ENCODE measurements at places on chromosomes 5 and 9. TPM values are rescaled to one million over a fixed set of nuclear protein-coding genes. Genes with fewer than 3 reads are reported as not detected.

GRCh38 chr5:71475788-71476384 lies 20.4 kb downstream of the BDP1 start:
- no peak for DNase-seq

- DNase-seq: no peak
These were observed 117.0 kb downstream of the PIK3R1 start for GRCh38 chr5:68332556-68332955.

DNA sequence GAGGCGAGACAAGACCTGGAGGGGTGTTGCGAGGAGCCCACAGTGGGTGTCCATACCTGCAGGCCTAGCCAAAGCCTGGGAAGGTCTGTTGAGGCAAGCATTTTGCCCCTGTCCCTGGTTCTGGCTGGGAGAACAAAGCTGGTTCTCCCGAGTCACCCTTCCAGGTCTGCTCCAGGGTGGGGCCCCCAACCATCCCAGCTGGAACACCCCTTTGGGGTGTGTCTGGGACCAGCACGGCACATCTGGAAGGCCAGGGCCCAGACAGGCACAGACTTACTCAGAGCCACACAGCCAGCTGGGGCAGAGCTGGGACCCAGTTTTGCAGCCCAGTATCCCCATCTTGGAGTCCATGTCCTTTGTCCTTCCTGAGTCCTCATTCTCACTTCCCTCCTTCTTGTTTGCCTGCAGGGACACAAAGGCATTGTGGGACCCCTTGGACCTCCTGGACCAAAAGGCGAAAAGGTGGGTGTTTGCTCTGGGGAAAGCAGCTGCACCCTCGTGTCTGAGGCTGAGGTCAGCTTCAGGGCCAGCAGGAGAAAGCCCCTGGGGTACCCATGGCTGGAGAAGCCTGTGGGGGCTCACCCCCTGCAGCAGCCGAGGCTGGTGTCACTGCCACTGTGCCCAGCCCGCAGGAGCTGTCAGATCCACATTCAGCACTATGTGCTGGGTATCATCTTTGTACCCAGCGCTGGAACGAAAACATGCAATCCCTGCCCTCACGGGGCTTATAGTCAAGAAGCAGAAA lies 38.4 kb upstream of the ORM1 start:
- DNase-seq: no peak

GRCh38 chr5:116961021-116961420 lies 386.4 kb upstream of the SEMA6A start:
- DNase-seq: no peak

- no peak for DNase-seq
These were observed 307.6 kb downstream of the CTNND2 start for GRCh38 chr5:11596657-11597071.

The CD180 gene
- 1.4 TPM for polyA plus RNA-seq

The TRPM6 gene
- polyA plus RNA-seq: 0.19 TPM

The ITK gene
- polyA plus RNA-seq: 1.4 TPM

The C9orf153 gene
- polyA plus RNA-seq: 0.42 TPM
